ENCODE measurements at places on chromosomes 3 and 15.
A peak's percentile ranks its signal among the peaks of the same experiment; 100 is the strongest.

GRCh38 chr3:178139116-178139515 lies 397.1 kb upstream of the KCNMB2 start:
- DNase-seq, result no peak

DNA sequence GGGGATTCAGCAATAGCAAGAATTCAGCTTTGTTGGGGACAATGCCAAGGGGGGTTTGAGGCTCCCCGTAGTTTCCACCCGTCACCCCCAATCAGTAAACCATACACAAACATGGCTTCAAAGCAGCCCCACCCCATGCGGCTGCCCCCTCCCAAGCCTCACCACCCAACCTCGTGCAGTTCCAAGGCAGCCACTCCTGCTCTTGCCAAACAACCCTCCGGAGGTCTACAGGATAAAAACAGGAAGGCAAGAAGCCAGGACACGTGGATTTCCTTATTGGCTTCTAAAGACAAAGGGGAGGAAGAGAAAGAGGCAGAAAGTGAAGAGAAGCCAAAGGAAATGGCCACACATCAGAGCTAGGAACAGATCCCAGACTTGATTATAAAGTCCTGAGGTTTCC lies 121.1 kb downstream of the SHQ1 start:
- DNase-seq, result no peak

GRCh38 chr15:90520365-90520764 lies 9.4 kb upstream of the CRTC3 start:
- no peak for DNase-seq

- DNase-seq, result no peak
These were observed 45.7 kb downstream of the MORC1 start for GRCh38 chr3:109072194-109072593.

DNA sequence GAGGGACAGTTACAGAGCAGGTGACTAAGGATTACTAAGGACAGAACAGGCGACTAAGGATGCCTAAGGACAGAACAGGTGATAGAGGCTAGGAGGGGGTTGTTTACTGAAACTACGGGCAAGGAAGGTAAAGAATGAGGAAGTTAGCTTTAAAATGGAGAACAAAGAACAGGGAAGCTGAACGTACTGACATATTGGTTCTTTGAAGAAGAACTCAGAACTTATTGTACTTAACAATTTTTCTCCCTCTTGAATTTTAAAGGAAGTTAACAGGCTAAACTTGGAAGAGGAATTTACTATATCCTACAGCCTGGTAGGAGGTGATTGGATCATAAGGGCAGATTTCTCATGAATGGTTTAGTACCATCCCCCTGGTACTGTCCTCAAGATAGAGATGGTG lies 290.2 kb downstream of the SHQ1 start:
- DNase-seq, result no peak

- DNase-seq, result no peak
These were observed 35.0 kb upstream of the TNFAIP8L3 start for GRCh38 chr15:51129535-51130188.

DNA sequence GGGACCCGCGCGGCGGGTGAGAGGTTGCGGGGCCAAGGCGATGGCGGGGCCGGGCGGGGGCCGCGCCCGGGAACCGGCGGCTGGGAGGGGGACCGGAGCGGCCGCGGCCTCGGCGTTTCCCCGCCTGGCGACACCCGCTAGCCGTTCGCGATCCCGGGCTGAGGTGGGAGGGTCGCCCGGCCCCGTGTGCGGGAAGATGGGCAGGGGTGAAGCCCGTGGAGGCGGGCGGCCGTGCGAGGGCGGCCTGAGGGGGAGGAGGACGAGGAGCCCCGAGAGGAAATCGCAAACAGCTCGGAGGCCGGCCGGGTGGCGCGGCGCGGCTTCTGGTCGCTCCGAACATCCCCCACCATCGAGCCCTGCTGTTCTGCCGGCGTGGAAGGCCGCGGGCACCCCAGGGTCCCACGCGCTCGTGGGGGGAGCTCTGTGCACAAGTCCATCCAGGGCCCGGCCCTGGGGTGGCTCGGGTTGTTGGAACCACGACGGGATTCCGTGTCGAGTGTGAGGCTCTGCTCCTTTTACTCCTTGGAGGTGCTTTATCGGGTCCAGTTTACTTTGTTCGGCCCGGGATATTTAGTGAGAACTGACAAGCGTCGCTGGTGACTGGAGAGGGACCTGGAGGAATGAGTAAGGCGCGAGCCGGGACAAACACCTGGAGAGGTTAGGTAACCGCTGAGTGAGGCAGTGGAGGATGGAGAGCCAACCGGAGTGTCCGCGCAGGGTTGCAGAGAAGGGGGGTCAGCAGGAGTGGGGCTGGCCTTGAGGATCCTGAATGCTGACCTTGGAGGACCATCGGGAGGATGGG lies 728 bp downstream of the CRTC3 start:
- DNase-seq, result peak; percentile 76

GRCh38 chr3:10474275-10474646 lies 31.1 kb downstream of the ATP2B2 start:
- DNase-seq, result no peak

GRCh38 chr3:144875211-144875610 lies 903.6 kb downstream of the DIPK2A start:
- DNase-seq, result no peak

GRCh38 chr3:194387276-194387675 lies 11.8 kb downstream of the GP5 start:
- no peak for DNase-seq

DNA sequence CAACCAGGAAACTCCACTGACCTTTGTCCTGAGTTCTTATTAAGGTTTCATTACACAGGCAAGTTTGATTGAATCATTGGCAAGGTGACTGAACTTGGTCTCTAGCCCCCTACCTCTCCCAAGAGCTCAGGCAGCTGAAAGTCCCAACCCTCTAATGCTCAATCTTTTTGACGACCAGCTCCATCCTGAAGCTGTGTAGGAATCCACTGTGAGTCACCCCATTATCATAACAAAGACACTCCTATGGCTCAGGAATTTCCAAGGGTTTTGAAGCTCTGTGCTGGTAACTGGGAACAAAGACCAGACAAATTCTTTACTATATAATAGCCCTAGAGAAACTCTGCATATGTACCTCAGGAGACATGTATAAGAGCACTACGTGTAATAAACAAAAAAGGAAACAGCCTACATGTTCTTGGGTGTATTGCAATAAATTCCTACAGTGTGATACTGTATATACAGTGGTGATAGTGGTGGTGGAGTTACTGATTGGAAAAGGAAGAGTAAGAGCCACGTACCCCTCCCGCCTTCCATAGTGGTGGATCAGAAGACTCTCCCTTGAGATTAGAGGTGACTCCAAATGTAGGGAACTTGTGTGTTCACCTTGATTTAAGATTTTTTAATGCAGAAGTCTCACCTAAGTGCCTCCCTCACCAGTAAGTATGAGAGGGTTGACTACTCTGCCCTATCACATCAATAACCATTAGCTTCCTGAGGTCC lies 116.6 kb downstream of the ST8SIA2 start:
- no peak for DNase-seq

GRCh38 chr3:13522236-13522635 lies 26.7 kb upstream of the FBLN2 start:
- no peak for DNase-seq

GRCh38 chr3:72257738-72258137 lies 472.8 kb upstream of the PROK2 start:
- no peak for DNase-seq

GRCh38 chr15:88800738-88801137 lies 2.5 kb upstream of the ACAN start:
- DNase-seq, result no peak

GRCh38 chr15:66778314-66778665 lies 76.3 kb downstream of the SMAD6 start:
- DNase-seq, result no peak

DNA sequence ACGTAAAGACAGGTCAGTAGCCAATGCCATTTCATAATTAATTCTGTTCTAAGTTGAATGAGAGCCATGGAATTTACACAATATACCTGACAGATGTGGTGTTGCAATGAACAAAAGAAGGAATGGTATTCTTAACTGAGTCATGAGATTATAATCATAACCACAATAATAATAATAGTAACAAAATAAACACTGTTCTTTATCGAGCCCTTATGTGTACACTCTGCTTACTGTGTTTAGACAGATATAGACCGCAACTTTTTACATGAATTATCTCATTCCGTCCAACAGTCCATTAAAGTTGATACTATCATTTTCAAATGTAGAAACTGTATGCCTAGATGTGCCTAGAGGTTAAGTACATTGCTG lies 28.2 kb upstream of the SCAANT1 start:
- no peak for DNase-seq

DNA sequence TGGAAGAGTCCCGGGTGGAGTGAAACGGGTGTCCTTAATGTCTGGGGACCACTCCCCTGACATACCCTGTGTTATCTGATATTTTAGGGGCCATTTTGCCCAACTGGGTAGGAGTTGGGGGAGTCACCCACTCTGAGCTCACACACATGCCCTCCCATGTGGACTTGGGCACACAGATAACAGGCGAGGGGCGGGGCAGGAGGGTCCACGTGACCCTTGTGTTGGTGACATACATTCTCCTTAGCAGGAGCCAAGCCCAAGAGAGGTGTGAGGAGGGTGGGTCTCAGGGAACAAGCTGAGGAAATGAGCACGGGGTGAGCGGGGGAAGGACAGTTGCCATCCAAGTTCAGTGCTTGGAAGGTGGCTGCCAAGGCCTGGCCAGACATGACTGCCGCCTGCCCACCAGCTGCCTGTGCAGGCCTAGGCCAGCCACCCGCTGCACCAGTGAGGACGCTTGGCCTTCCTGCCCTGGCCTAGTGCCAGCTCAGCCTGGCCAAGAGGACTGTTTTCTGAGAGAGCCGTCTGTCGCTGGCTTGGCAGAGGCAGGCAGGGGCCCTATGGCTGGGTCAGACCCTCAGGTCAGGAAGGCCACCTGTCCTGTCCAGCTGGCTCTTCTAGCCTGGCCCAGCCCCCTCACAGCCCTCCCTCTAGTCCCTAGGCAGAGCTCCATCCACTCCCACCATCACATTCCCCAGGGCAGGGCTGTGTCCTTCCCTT lies 31.3 kb upstream of the TMEM115 start:
- DNase-seq, result no peak

GRCh38 chr3:100129941-100130340 lies 15.6 kb upstream of the FILIP1L start:
- no peak for DNase-seq

DNA sequence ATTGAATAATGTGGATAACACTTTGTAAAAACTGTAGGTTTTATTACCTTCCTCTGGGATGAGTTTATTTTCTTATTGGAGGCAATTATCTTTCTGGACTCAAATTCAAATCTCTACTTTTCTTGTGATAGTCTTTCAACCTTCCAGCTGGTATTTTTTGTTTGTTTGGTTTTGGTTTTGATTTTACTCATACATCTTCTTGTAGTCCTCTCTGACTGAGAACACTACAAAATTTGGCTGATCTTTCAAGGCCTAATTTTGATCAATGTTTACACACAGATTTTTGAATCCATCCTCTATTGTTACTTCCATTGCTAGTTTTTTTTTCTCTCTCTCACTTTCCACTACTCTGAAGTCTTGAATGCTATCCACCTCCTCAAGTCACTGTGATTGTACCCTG lies 303.8 kb upstream of the NECTIN3 start:
- DNase-seq, result no peak

DNA sequence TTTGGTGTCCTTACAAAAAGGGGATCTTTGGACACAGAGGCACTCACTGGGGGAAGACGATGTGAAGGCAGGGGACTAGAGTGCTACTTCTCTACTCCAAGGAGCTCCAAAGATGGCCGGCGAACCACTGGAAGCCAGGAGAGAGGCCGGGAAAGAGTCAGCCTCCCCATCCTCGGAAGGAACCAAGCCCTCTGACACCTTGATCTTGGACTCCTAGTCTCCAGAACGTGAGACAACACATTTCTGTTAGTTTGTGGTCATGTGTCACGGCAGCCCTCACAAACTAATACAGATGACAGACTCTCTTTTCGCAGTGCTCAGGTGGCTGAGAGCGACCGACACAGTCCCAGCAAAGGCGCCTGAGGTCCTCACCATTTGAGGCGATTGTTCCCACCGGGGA lies 24.4 kb upstream of the ATP2B2 start:
- DNase-seq, result peak; percentile 40

DNA sequence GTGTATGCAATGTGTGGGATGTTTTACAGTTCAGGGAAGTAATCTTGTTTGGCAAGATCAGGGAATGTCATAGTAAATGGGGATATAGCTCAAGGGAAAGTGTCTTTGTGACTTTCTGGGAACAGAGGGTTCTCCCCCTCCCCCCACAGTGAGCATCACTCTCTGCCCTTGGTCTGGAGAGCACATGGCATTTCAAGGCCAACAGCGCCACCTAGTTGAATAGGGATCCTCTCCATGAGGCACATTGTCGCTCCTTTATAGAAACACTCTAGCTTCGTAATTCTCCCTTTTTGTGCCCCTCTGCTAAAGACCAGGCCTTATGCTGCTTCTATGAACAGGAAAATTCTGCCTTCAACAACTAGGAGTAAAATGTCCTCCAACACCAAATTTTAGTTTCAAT lies 37.1 kb upstream of the ARNT2 start:
- no peak for DNase-seq

GRCh38 chr15:42194513-42194912 lies 13.6 kb downstream of the VPS39 start:
- DNase-seq, result no peak

Data from coronary artery (tissue), 2 donors.